ENCODE measurements at places on chromosomes 12 and 14. TPM values are rescaled to one million over a fixed set of nuclear protein-coding genes. Genes with fewer than 3 reads are reported as not detected.

The ANO2 gene
- total RNA-seq, result not detected

The KRT85 gene
- total RNA-seq, result not detected

The CLEC6A gene
- total RNA-seq, result not detected

The DNAI7 gene
- not detected for total RNA-seq

The GPN3 gene
- total RNA-seq, result 7.2 TPM

The FAM90A1 gene
- total RNA-seq, result 0.16 TPM

The WASHC3 gene
- 31.8 TPM for total RNA-seq

The CLEC14A gene
- total RNA-seq, result 0.49 TPM

The LRR1 gene
- 2.8 TPM for total RNA-seq

The RPL10L gene
- total RNA-seq, result not detected

Data from mesangial cell (primary cell).